ENCODE measurements at places on chromosomes 3 and 15.

- no peak for DNase-seq
Measured at GRCh38 chr3:55615694-55616295, 128.7 kb upstream of the WNT5A start.

DNA sequence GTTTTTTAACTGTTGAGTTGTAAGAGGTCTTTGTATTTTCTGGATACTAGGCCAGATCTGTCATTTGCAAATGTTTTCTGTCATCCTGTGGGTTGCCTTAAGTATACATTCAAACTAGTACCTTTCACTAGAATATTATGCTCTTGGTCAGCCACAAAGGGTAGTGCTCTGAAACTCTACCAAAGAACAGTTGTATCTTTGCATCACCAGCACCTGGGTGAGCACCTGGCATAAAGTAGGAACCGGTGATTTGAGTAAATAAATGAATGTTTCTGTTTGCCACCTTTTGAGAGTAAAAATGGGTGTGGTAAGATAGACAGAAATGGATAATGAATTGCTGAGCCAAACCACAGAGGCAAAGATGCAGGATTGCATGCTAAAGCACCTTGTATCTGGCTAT lies 98.7 kb downstream of the SLCO3A1 start:
- DNase-seq: no peak

DNA sequence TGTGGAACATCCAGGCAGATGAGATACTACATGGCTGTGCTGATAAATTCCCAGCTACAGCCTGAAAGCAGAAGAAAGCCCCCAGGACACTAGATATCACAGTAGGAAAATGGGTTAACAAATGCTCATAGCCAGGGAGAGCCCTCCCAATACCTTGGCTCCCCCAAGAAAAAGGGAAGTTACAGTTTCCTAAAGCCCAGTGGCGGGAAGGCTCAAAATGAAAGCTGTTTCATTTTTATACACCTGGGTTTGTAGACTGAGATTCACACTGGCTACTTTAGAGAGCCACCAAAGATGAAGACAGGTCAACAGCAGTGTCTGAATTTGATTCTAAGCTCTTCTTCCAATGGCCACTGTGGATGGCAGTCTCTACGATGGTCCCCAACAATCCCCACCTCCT lies 55.0 kb upstream of the TOPAZ1 start:
- DNase-seq: no peak

- DNase-seq: no peak
Measured at GRCh38 chr3:110646055-110646454, 425.6 kb upstream of the NECTIN3 start.

DNA sequence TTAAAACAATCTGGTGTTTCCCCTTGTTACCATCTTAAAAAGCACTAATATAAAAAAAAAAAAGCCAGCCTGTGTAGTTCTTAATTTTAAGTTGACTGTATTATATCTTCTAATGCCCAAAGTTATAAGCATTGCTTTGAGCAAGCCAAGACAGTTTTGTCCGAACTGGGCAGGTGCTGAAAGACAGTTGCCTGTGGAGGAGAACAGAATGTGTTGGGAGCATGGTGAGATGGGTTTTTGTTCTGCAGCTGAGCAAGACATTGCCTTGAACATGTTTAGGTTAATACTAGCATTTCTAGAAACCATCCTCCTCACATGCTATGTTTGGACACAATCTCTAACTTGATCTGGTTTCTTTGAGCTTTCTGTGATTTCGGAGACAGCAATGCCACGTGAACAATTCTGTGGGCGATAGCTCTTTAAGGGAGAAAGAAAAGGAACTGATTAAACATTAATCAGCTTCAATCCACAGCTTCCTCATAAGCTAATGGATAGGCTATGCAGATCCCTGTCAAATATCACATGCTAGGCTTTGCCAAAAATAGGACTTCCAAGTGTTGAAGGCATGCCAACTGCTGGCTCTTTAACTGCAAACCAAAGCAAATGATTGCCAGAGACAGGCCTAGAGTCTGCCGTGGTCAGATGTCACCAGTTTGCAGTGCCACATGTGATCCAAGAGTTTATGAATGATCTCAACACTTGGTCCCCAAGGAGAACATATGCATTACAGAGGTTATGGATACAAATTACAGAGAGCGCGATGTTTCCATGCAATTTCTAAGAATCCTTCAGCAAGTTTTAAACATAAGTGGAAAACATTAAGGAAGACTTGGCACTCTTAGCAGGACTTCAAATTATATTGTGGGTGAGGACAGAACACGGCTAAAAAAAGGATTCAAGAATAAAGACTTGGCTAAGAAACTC lies 428.1 kb downstream of the ROBO2 start:
- DNase-seq: no peak

- DNase-seq: peak; percentile 17
Measured at GRCh38 chr3:150238048-150238802, 169.9 kb upstream of the TSC22D2 start.

GRCh38 chr3:34183611-34184340 lies 385.3 kb downstream of the PDCD6IP start:
- DNase-seq: no peak

- no peak for DNase-seq
Measured at GRCh38 chr3:11582191-11582968, 61.3 kb downstream of the VGLL4 start.

GRCh38 chr3:111590143-111590491 lies 5.0 kb downstream of the ZBED2 start:
- DNase-seq: no peak

DNA sequence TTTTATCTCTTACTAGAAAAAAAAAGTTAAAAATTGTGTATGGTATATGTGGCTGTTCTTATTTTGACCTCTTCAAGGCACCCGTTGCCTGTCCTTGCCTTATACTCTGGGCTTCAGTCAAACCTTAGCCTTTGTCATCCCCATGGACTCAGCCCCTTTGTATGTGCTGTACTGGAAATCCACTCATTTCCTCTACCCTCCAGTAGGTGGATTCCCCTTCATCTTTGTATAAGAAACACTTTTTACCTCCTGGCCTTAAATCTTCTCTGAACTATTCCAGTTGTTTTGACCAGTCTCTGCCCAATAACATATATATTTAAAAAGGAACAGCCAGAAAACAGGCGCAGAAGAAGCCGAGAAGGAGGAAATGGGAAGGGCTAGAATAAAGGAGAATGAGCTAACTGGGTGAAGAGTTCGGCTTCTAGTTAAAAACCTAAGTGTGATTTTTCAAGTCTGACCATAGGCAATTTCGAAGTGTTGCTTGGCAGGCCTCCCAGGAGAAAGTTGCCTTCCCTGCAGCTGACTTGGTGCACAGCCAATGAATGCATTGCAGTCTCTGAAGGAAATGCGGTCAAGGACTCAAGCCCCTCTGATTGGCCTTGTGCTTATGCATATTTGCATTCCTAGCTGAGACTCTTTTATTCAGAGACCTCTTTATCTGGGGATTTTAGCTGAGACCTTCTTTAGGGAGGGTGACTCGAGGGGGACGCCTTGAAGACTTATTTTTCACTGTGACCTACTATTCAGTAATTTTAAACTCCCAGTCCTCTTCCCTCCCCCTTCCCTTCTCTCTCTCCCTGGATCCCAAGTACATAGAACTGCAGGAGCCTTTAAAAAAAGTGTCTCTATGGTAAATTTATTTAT lies 277.4 kb downstream of the ROBO1 start:
- DNase-seq: no peak

DNA sequence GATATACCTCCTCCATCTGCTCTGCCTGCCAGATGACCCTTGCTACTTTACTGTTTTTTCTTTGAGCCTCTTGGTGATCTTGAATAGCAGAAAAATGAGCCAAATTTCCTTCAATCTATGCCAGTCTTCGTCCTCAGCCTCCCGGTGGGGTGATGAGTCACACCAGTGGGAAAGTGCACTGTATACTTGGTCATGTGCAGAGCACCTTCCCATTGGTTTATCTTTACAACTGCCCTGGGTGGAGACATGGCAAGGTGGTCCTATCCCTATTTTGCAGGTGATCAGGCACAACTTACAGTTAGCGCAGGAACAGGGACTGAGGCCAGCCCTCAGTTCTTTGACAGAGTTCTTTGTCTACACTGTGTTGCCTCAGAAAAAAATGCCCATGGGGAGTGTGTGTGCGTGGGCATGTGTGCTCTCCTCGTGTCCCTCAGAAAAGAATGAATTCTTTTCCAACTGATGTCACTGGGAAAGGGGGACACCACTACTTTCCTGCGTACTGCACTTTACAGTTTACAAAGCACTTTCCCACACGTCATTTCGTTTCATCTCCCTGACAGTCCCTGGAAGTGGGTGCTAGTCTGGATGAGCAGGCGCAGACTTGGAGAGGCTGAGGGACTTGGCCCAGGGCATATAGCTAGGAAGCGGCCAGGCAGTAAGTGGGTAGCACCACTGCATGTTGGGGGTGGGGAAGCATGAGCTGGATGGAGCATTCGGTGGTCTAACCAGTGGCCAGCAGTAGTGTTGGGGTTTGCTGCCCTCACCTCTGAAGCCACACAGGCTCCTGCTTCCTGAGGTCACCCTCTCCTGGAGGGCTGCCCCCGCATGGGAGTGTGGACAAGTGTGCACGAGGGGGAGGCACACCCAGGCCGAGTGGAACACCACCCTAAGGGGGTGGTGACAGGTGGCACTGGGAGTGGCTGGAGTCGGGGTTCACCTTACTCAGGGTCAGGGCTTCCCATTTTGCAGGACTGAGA lies 24.1 kb downstream of the SMAD3 start:
- DNase-seq: peak; percentile 35

DNA sequence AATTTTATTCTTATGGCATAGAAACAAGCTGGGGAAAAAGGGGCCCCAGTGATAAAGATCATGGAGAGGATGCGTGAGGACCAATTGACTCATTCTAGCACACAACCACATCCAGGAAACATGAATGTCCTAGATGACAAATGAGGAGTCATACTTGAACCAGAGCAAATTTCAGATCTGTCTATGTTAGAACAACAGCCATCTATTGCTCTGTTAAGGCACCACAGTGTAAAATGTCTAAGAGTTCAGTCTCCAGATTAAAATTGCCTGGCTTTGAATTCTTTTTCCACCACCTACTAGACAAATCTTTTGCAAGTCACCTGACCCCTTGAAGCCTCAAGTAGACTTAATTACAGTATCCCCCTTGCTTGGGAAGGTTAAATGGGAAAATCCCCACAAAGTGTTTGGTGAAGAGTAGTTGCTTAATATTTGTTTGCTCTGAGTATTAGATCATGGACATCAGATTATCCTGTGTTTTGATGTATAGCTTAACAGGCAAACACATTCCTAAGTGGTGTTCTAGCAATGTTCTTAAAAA lies 258.7 kb upstream of the TGFBR2 start:
- DNase-seq: no peak

- DNase-seq: no peak
Measured at GRCh38 chr3:52488746-52489145, 6.4 kb upstream of the STAB1 start.

DNA sequence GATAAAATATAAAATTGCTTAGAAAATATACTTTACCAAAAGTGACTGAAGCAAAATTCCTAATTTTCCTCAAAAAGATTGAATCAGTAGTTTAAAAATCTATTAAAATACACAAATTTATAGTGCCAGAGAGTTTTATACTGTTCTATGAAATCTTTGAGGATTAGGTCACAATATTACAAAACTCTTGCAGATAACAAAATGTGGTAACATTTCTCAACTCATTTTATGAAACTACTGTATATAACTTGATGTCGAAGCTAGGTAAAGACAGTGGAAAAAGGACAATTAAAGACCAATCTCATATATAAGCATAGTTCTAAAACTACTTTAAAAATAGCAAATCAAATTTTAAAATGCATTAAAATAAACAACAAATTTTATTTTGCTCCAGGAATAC lies 15.9 kb downstream of the VEPH1 start:
- no peak for DNase-seq

GRCh38 chr3:178238179-178238578 lies 298.1 kb upstream of the KCNMB2 start:
- no peak for DNase-seq

GRCh38 chr3:184261854-184262763 lies 756 bp upstream of the CAMK2N2 start:
- peak; percentile 15 for DNase-seq

GRCh38 chr3:64229903-64230302 lies 4.6 kb upstream of the PRICKLE2 start:
- no peak for DNase-seq

DNA sequence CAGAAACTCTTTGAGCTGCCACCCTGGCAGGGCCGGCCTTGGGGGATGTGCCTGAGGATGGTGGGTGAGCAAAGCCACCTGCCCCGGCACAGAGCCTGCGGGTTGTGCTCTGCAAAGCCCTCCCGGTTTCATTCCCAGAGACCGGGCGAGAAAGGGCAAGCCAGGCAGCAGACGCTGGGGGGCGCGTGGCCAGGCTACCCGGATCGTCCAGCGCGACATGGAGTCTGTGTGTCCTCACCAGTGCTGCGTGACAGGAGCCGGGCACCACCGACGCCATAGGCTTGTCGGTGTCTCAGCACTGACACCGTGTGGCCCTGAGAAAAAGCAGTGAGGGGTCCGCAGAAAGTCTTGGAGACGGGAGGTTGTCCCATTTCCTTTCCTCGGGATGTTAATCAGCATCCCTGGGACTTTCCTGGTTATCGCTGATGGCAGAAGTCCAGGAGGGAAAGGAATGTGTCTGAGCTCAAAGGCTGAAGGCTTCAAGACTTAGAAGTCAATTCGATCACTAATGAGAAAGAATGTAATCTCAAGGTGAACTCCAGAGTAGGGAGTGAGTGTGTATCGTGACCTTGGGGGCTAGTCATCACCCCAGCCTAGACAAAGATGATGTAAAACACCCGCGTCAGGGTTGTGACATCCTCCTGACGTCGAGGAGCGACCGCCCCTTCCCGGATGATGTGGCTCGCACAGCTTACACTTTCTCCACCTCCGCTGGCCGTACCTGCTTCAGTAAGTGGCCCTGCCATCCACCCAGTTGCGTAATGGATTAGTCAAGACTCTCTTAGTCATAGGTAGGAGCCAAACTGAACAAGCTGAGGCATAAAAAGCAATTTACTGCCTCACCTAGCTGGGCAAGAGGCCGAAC lies 36.3 kb upstream of the PLA2G4E start:
- peak; percentile 98 for DNase-seq

DNA sequence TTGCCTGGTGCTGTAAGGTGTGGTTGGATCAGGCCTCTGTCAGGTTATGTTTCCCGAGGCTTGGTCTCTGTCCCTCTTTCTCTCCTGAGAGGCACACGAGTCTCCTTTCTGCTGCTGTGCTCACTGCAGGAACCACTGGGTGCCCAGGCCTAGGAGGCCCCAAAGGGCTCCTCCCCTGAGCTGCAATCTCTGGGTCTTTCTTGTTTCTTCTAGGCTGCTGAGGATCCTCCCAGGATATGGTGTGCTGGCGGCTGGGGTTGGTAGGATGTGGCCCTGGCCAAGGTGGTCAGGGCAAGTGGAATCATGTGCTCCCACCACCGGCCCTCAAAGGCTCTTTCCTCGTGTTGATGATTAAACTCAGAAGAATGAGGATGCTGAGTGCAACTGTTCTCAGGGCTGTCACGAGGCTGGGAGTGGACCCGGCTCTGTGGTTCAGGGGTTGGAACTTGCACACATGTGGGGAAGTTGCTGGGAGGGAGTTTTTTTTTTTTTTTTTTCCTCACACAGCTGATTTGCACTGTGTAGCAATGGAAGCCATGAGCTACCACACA lies 43.6 kb upstream of the CTSH start:
- DNase-seq: peak; percentile 94

GRCh38 chr3:73804204-73804603 lies 179.5 kb upstream of the PDZRN3 start:
- no peak for DNase-seq

- no peak for DNase-seq
Measured at GRCh38 chr15:70088455-70088854, 9.3 kb downstream of the TLE3 start.
